ENCODE measurements at places on chromosomes 16 and 17. TPM values are rescaled to one million over a fixed set of nuclear protein-coding genes. Genes with fewer than 3 reads are reported as not detected.

TMED6 gene
- not detected for total RNA-seq

CYGB gene
- 1.2 TPM for total RNA-seq

TNFRSF17 gene
- total RNA-seq = not detected

TBC1D26 gene
- total RNA-seq = 2.2 TPM

PLLP gene
- 1.2 TPM for total RNA-seq

RNF112 gene
- 31.4 TPM for total RNA-seq

CFAP119 gene
- total RNA-seq = 1.6 TPM

Data from occipital lobe (tissue), 3 donors.